ENCODE measurements at places on chromosomes 2 and 18.

- DNase-seq, result no peak
These were observed 16.5 kb upstream of the MARCO start for GRCh38 chr2:118925476-118925875.

GRCh38 chr2:101987832-101988231 lies 3.9 kb upstream of the IL1R2 start:
- no peak for DNase-seq

DNA sequence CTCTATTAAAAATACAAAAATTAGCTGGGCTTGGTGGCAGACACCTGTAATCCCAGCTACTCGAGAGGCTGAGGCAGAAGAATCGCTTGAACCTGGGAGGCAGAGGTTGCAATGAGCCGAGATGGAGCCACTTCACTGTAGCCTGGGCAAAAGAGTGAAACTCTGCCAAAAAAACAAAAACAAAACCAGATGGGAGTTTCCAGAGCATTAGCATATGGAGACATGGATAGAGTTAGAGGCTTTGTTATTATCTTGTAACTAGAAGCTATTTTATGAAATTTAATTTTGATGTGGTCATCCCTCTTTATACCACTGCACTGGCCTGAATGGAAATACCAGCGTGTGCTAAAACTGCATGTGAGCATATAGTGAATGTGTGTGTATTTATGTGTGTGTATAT lies 58.9 kb downstream of the TRAPPC8 start:
- DNase-seq, result no peak

DNA sequence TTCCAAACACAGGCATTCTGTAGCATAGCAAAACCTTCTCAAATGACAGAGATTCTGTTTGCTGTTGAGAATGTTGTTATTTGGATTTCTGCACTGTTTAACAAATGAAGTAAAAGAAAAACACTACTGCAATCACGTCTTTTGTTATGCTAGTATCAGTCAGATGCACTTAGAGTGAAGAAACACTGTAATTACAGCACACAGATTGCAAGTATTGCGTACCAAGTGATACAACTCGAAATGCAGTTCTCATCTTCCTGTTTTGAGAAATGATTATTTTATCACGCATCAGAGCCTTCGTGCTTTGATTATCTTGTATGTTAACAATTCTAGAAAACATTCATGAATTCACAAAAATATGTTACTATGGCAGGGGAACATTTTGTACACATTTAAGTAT lies 41.8 kb upstream of the KLF11 start:
- DNase-seq, result no peak

DNA sequence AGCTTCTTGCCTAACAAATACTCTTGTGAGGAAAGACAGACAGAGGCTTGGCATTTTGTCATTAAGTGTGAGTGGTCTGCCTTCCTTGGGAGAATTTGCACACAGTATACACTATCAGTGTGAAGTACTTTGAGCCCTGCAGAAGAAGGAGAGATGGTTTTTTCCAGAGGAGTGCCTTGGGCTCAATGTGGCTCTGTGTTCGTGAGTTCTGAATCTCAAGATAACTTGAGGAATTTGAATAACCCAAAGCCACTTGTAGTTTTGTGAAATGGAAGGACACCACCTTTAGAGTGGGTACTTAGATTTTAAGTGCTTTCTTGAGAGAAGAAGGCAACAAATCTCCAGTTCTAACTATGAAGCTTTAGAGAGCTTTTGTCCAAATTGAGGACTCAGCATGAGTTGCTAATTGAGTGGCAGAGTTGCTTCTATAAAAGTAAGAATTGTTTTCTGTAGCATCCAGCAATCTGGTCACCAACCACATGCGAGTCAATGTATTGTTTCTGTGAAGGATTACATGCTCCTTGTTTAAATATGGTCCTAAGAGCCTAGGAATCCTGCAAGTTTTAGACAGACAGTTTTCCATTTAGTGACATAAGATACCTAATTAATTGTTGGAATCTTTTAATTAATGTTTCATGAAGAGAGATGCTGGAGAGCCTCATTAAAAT lies 68.3 kb downstream of the BABAM2 start:
- DNase-seq, result no peak

DNA sequence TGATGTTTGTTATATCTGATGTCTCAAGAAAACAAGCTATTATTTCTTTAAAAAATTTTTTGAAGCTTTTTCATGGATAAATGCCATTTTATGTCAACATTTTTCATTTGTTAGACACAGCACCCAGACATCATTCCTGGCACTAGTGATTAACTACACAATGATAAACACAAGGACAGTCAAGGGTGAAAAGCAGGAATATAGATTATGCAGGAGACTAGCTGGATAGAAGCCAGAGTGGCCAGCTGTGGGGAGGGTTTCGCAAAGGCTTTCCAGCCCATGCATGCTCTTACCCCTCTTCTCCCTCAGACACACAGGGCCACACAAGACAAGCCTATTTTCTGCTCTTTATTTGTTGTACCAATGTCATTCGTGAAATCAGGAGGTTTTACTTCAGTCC lies 127.1 kb upstream of the TTC39C start:
- no peak for DNase-seq

DNA sequence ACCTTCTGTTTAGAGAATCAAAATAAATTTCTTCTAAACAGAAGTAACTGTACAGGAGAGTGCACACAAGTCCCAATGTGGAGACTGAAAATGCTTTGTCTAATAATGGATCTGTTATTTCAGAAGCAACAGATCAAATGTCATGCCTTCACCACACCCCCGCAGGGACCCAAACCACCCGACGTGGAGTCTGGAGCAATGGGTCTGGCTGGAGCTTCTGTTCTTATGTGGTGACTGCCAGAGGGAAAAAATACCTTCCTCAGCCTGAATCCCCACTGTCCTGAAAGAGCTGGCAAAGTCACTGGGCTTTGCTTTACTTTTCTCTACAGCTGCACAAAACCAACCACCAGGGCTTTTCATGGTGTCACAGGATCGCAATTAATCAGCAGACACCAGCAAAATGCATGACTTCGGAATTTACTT lies 119.0 kb upstream of the ZFP36L2 start:
- DNase-seq, result no peak

DNA sequence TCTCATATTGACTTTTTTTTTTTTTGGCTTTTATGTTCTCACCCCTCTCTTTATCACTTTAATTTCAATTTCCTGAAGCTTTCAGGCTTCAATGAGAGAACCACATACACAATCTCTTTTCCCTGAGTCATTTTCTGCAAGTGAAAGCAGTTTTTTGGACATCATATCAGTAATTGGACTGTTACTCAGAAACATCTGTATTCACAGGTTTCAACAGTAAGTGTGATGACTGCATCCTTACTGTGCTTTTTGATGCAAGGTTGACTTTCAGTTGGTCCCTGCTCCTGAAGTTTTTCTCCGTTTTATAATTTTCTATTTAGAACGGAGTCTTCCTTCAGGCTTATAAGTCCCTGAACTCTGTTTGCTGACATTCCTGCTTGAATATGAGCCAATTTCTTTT lies 70.5 kb upstream of the CCBE1 start:
- DNase-seq, result no peak

DNA sequence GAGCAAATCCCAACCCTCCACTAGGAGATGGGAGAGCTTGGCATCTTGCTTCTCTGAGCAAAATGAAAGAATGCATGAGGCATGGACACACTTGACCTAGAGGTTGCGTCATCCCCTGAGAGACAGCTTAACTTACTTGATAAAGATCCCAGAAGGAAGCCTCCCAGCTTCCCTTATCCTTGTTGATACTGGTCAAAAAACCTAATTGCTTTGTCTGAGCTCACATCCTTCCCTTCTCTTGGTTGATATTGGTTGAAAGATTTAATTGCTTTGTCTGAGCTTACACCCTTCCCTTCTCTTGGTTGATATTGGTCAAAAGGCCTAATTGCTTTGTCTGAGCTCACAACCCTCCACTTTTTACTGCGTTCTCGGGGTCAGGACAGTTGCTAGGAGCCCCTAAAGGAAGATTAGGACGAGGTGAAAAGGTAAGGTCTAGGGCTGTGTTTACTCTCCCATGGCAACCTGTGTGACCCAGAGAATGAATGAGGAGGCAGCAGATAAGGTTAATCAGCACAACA lies 12.2 kb upstream of the BOD1L2 start:
- no peak for DNase-seq

DNA sequence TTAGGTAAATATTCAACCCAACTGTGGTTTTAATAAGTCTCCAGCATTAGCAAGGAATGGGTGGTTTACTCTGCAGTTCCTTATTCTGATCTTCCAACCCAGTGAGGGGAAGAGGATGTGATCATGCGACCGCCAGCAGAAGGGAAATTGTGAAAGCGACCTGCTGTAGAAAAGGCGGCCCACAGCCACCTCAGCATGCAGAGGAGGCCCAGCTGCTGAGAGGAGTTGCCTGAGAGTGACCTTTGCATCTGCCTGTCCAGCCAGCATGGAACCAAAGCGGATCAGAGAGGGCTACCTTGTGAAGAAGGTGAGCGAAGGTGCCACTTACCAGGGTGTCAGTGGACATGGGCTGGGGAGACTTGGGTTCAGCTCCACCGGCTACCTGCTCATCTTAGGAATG lies at the start of gene PLEK:
PLEK (plus strand) TSS at position 196 of the 400 bp plus-strand sequence; CDS start at position 266, 70 bp downstream.
- DNase-seq, result no peak

GRCh38 chr2:12637754-12638153 lies 79.0 kb upstream of the TRIB2 start:
- DNase-seq, result no peak

DNA sequence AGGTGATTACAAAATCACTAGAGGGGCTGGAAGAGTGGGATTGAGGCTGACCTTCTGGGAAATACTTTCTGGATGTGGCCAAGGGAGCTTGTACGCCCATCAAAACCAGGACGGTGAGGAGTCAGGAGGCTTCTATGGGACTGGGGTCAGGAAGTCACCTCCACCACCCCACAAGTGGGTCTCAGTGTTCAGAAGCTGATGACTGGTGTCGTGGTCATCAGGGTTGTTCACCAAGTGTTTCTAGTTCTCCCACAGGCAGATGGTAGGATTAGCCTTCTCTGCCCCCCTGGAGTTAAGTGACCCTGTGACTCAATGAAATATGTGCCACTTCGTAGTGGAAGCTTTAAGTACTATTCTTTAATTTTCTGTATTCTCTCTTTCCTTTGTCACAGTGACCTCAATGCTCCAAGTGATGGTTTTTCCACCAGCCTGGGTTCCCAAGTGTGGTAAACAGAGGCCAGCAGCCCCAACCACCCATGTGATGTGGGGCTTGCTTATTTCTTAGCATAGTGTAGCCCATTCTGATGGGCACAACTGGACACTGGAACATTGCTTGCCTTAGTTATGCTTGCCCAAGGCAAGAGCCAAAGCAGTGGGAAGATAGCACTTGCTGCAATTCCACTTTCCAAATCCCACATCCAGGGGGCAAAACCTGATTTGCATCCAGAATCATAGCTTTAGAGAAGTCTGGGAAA lies 258.8 kb downstream of the CYP26B1 start:
- DNase-seq, result no peak

DNA sequence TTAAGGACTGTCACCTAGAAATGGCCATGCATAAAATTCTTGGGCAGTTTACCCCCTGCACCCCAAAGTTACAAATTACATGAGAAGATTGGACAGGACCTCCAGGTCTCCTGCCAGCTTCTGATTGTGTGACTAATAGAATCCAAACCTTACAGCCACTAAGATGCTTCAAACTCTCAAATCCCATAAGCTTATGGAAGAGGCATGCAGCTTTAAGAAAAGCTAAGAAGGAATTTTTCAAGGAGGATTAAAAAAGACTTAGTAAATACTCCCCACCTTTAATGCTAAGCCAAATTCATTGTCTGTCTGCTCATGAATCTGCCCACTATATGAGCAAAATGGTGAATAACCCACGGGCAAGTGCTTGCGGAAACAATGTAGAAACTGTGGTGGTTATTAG lies 86.3 kb downstream of the MAIP1 start:
- no peak for DNase-seq

GRCh38 chr2:1800716-1801388 lies 56.5 kb upstream of the PXDN start:
- no peak for DNase-seq

GRCh38 chr2:190435031-190435670 lies 27.0 kb downstream of the MFSD6 start:
- DNase-seq, result no peak

DNA sequence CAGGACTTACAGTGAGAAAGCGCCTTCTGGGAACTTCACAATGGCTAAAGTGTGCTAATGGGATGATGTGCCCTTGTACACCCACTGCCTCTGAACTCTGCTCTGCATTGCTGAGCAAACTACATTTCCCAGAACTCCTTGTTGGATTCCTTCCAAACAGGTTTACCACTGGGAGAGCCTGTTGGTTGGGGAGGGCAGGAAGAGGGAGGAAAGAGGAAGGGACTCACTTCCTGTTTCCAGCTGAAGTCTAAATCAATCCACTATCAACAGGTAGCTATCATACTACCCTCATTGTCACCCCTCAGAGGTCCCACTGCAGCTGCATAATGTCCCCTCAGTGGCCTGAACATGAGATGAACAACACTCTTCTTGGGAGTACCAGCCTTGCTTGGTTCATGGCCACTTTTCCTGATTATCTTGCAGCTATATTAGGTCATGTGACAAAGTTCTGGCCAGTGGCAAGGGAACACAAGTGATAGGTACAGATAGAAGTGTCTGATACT lies 109.7 kb downstream of the MSH2 start:
- no peak for DNase-seq

GRCh38 chr2:198645816-198646215 lies 811.9 kb downstream of the SATB2 start:
- no peak for DNase-seq

DNA sequence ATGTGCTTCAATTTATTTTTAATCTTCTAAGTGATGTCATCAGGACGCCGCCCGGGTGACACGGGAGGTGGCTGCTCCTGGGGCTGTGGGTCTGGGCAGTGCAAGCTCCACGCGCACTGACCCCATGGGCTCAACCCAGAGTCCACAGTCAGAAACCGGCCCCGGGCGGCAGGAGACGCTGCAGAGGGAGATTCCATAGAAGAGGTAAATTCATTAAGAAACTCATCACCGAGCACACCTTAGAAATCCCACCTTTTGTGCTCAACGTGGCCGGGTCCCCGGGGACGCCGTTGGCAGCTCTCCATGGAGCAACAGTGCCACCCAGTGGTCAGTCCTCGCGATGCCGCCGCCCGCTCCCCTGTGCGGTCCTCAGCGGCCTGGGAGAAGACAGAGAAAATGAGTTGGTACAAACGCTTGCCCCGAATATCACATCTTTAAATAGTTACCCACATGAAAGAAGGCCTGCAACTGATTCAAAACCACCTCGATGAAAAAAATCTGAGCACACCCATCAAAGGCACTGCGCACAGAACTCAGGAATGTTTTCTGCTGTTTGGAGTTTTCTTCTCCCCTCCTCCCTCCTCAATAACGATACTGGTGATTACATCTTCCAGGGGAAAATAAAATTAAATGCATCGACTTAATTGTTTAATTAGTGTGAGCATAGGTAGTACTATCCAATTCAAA lies 92.6 kb downstream of the CMPK2 start:
- no peak for DNase-seq

Data from AG09309 (cell line).